Thymus (tissue), 14 donors: ENCODE measurements at places on chromosomes 4 and X. TPM values are rescaled to one million over a fixed set of nuclear protein-coding genes. Genes with fewer than 3 reads are reported as not detected.

COX7B2 gene
- not detected for total RNA-seq

TFE3 gene
- 9.1 TPM for total RNA-seq

GRCh38 chr4:17324386-17324830 is 187.5 kb downstream of the QDPR start:
- H3K36me3 ChIP-seq, result no peaks in the 10 kb centered on the region
- H3K27ac ChIP-seq, result no peak overlapping the region
- H3K27me3 ChIP-seq, result peaks cover 8% of the 10 kb centered on the region
- H3K4me3 ChIP-seq, result no peak overlapping the region
- DNase-seq, result peak; percentile 23

TMEM150C gene
- 6.1 TPM for total RNA-seq

FGA gene
- 0.33 TPM for total RNA-seq

DNA sequence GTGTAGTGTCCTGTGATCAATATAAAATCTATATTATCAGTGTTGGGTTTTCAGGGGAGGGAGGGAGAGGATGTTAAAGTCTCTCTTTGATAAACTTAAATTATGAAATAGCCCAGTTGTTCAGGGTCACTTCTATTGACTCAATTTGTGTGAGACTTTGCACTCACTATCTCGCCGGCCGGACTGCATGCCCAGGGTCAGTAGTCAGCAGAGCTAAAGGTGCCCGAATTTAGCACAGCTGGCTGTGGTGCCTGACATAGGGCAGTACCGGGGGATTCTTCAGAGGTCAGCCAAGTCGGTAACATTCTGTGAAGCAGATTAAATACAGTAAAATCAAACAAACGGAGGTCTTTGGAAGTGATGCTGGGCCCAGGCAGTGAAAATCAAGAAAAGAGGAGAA is 19.2 kb downstream of the GABRQ start:
- no peaks in the 10 kb centered on the region for H3K4me1 ChIP-seq
- H3K27me3 ChIP-seq, result no peaks in the 10 kb centered on the region
- H3K36me3 ChIP-seq, result no peaks in the 10 kb centered on the region
- H3K27ac ChIP-seq, result no peak overlapping the region
- no peak for DNase-seq
- no peak overlapping the region for H3K4me3 ChIP-seq

GRCh38 chr4:54986095-54986846 is 139.1 kb downstream of the KDR start:
- no peak overlapping the region for H3K27ac ChIP-seq
- H3K36me3 ChIP-seq, result no peaks in the 10 kb centered on the region
- DNase-seq, result no peak
- no peak overlapping the region for H3K4me3 ChIP-seq

DNA sequence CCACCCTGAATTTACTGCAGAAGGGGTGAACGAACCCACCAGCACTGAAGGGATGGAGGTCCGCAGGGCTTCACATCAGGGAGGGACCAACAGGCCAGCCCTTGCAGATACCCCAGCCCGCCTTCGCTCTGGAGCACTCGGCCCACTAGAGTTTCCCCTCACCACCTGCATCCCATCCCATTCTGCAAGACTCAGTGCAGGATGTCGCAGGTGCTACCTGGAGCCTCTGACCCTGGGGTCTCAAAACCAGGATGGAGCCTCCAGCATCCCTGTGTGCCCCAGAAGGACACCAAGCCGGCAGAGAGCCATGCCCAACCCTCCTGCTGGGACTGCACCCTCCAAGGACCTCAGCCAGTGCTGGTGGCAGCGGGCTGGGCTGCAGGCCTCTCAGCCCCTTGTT is 57.6 kb upstream of the ADRA2C start:
- H3K27me3 ChIP-seq, result no peaks in the 10 kb centered on the region
- DNase-seq, result no peak
- H3K36me3 ChIP-seq, result no peaks in the 10 kb centered on the region
- H3K4me1 ChIP-seq, result no peaks in the 10 kb centered on the region

GRCh38 chr4:70372760-70373159 is 10.2 kb upstream of the SMR3B start:
- no peaks in the 10 kb centered on the region for H3K36me3 ChIP-seq
- H3K4me1 ChIP-seq, result no peaks in the 10 kb centered on the region
- no peak for DNase-seq

DNA sequence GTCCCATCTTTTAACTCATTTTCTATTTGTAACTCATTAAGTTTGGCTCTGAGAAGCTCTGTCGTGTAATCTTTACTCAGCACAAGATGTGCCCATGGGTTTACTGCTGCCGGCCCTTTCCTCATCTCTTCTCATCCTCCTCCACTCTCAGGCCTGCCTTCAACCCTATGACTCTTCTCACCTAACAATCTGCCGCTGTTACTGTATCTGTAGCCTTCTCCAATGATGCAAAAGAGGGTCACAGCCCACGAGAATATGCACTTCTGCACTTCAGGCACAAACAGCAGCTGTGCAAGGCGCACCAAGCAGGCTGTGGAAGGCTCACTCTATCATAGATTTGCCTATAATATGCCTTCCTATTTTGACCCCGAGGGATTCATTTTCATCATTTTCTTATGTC is 546.5 kb upstream of the GALNTL6 start:
- H3K4me1 ChIP-seq, result no peaks in the 10 kb centered on the region
- H3K4me3 ChIP-seq, result no peak overlapping the region
- H3K27me3 ChIP-seq, result no peaks in the 10 kb centered on the region

DNA sequence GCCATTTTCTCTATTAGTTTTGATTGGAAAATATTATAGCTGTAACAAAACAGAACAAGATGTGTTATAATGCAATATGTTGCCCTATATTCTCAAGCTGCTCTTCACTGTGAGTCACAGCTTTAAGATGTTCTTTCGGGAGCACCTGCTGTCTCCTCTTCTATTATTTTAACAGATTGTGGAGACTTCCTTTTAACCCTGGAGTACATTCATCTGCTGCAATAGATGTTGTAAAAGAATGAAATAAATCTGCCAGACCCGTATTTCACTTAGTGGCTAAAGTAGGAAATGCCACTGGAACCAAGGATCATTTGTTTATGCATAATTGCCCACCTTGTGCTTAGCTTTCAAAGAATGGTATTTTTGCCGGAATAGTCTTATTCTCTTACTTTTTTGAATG is 11.1 kb downstream of the LSM6 start:
- H3K27me3 ChIP-seq, result no peaks in the 10 kb centered on the region
- DNase-seq, result no peak
- peaks cover 65% of the 10 kb centered on the region for H3K36me3 ChIP-seq
- no peaks in the 10 kb centered on the region for H3K4me1 ChIP-seq
- no peak overlapping the region for H3K4me3 ChIP-seq

DNA sequence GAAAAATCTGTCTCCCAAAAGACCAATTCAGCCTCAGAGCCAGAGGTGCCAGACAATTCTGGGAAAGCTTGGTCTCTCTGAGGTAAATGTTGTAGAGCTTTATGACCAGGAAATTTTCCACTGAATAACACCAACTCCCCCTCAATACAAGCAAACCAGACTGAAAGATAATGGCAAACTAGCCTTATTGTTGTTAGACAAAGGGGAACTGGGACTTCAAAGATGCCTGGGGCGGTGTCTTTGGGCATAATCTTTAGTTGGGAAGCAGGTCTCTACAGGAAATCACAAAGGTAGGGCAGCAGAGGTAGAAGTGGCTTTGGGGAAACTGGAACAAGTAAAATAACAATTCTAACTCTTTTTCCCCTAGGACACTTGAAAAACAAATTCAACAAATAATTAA is 12.0 kb downstream of the COL4A6 start:
- no peaks in the 10 kb centered on the region for H3K36me3 ChIP-seq
- H3K4me3 ChIP-seq, result no peak overlapping the region
- DNase-seq, result no peak
- H3K27ac ChIP-seq, result no peak overlapping the region
- H3K27me3 ChIP-seq, result no peaks in the 10 kb centered on the region

DNA sequence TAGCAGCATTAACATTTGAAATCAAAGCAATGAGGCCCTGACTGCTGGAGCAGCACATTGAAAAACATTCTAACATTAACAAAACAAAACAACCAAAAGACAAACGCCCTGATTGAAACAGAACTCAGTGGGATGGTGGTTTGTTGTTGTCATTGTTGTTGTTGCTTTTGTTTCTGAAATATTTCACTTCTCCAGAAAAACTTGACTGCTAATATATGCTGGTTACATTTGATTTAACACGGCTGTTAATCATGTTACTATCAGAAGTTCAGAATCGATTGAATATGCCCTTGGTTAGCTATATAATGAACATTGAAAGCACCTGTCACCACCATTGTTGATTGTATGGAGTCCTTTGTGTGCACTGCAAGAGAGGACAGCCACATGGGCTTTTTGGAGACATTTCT is 790.4 kb upstream of the GALNTL6 start:
- no peaks in the 10 kb centered on the region for H3K36me3 ChIP-seq
- no peaks in the 10 kb centered on the region for H3K4me1 ChIP-seq
- no peak overlapping the region for H3K27ac ChIP-seq
- H3K27me3 ChIP-seq, result no peaks in the 10 kb centered on the region

GRCh38 chrX:30607155-30607554 is 29.6 kb upstream of the TASL start:
- no peak overlapping the region for H3K27ac ChIP-seq
- no peaks in the 10 kb centered on the region for H3K36me3 ChIP-seq
- H3K27me3 ChIP-seq, result no peaks in the 10 kb centered on the region
- H3K4me1 ChIP-seq, result no peaks in the 10 kb centered on the region

GRCh38 chrX:47191331-47191730 is 2.3 kb upstream of the UBA1 start:
- H3K4me3 ChIP-seq, result peak overlapping the region; percentile 59
- DNase-seq, result no peak
- H3K27me3 ChIP-seq, result peaks cover 17% of the 10 kb centered on the region
- peak overlapping the region; percentile 40 for H3K27ac ChIP-seq
- H3K4me1 ChIP-seq, result peaks cover 46% of the 10 kb centered on the region

ZGRF1 gene
- total RNA-seq, result 23.5 TPM

GRCh38 chrX:72340626-72341025 is 34.9 kb upstream of the CITED1 start:
- no peak overlapping the region for H3K4me3 ChIP-seq
- no peak for DNase-seq
- H3K4me1 ChIP-seq, result no peaks in the 10 kb centered on the region
- H3K27me3 ChIP-seq, result no peaks in the 10 kb centered on the region
- H3K27ac ChIP-seq, result no peak overlapping the region

GRCh38 chr4:34950926-34951325 is 1293.4 kb downstream of the ARAP2 start:
- H3K4me1 ChIP-seq, result no peaks in the 10 kb centered on the region
- DNase-seq, result no peak
- no peak overlapping the region for H3K4me3 ChIP-seq
- H3K27me3 ChIP-seq, result no peaks in the 10 kb centered on the region
- no peaks in the 10 kb centered on the region for H3K36me3 ChIP-seq

DNA sequence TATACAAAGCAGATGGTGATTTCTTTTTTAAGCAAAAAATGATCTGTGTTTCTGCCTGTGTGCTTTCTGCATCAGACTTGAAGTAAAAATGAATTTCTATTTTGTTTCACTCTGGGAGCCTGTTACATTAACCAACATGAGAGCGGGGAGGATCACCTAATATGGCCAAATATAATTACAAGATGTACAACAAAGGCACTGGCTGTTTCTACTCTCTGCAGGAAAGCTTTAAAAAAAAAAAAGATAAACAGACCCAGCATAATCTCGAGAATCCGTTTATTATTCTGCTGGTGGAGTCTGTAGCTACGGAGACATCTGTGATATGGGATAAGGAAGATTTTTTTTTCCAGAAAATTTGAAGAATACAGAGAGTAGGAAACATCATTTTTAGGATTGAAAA is 103.6 kb downstream of the COMMD8 start:
- H3K27me3 ChIP-seq, result no peaks in the 10 kb centered on the region
- no peak for DNase-seq
- H3K4me3 ChIP-seq, result no peak overlapping the region
- H3K36me3 ChIP-seq, result no peaks in the 10 kb centered on the region
- no peak overlapping the region for H3K27ac ChIP-seq

ARR3 gene
- not detected for total RNA-seq

- no peak overlapping the region for H3K4me3 ChIP-seq
- H3K27me3 ChIP-seq, result peaks cover 22% of the 10 kb centered on the region
Observed at GRCh38 chrX:368811-369562, 17.7 kb downstream of the PPP2R3B start.

- no peaks in the 10 kb centered on the region for H3K4me1 ChIP-seq
- peaks cover 6% of the 10 kb centered on the region for H3K27me3 ChIP-seq
- no peak overlapping the region for H3K4me3 ChIP-seq
- no peak overlapping the region for H3K27ac ChIP-seq
- DNase-seq, result no peak
- no peaks in the 10 kb centered on the region for H3K36me3 ChIP-seq
Observed at GRCh38 chrX:107560041-107560440, 68.3 kb upstream of the PRPS1 start.

RNF212 gene
- total RNA-seq, result 1.1 TPM

GRCh38 chrX:43615660-43616059 is 40.4 kb upstream of the MAOA start:
- H3K27me3 ChIP-seq, result no peaks in the 10 kb centered on the region
- H3K36me3 ChIP-seq, result no peaks in the 10 kb centered on the region
- H3K27ac ChIP-seq, result no peak overlapping the region

GRCh38 chr4:35342833-35343232 is 901.5 kb downstream of the ARAP2 start:
- no peaks in the 10 kb centered on the region for H3K27me3 ChIP-seq
- no peak for DNase-seq
- no peaks in the 10 kb centered on the region for H3K36me3 ChIP-seq
- no peak overlapping the region for H3K27ac ChIP-seq
- H3K4me3 ChIP-seq, result no peak overlapping the region
- no peaks in the 10 kb centered on the region for H3K4me1 ChIP-seq

HS3ST1 gene
- 1.5 TPM for total RNA-seq

- H3K4me1 ChIP-seq, result no peaks in the 10 kb centered on the region
- no peaks in the 10 kb centered on the region for H3K27me3 ChIP-seq
- no peaks in the 10 kb centered on the region for H3K36me3 ChIP-seq
- DNase-seq, result no peak
Observed at GRCh38 chr4:93201471-93202096, 627.0 kb upstream of the ATOH1 start.

SAP30 gene
- 23.8 TPM for total RNA-seq

- no peaks in the 10 kb centered on the region for H3K36me3 ChIP-seq
- no peak for DNase-seq
- H3K27me3 ChIP-seq, result no peaks in the 10 kb centered on the region
- H3K27ac ChIP-seq, result no peak overlapping the region
- H3K4me1 ChIP-seq, result peaks cover 23% of the 10 kb centered on the region
- H3K4me3 ChIP-seq, result peak overlapping the region; percentile 79
Observed at GRCh38 chr4:98659106-98659592, 738 bp upstream of the TSPAN5 start.

SMIM10L2A gene
- total RNA-seq, result 0.52 TPM

GRCh38 chrX:35711281-35711680 is 86.9 kb upstream of the MAGEB16 start:
- H3K27me3 ChIP-seq, result no peaks in the 10 kb centered on the region
- no peaks in the 10 kb centered on the region for H3K4me1 ChIP-seq
- no peaks in the 10 kb centered on the region for H3K36me3 ChIP-seq
- DNase-seq, result no peak
- H3K27ac ChIP-seq, result no peak overlapping the region
- no peak overlapping the region for H3K4me3 ChIP-seq

MAGEB4 gene
- total RNA-seq, result 0.14 TPM

MAOB gene
- total RNA-seq, result 0.85 TPM

DKK2 gene
- total RNA-seq, result 0.85 TPM

GRCh38 chrX:153708415-153708814 is 15.8 kb downstream of the BCAP31 start:
- H3K36me3 ChIP-seq, result peaks cover 42% of the 10 kb centered on the region
- H3K4me3 ChIP-seq, result no peak overlapping the region
- no peak overlapping the region for H3K27ac ChIP-seq
- peak; percentile 44 for DNase-seq
- H3K4me1 ChIP-seq, result no peaks in the 10 kb centered on the region

CXorf49 gene
- total RNA-seq, result 2.2 TPM

GRCh38 chr4:87087420-87087819 is 133.0 kb downstream of the KLHL8 start:
- no peaks in the 10 kb centered on the region for H3K27me3 ChIP-seq
- H3K36me3 ChIP-seq, result peaks cover 37% of the 10 kb centered on the region

UGT2B10 gene
- 0.05 TPM for total RNA-seq

NEIL3 gene
- total RNA-seq, result 44.9 TPM
